Lower leg skin (tissue), 4 donors: ENCODE measurements at places on chromosomes 5 and 9. TPM values are rescaled to one million over a fixed set of nuclear protein-coding genes. Genes with fewer than 3 reads are reported as not detected.

GRCh38 chr9:115597330-115597895 is 479.5 kb upstream of the TNC start:
- DNase-seq, result no peak

The IRX4 gene
- total RNA-seq, result 52.2 TPM

DNA sequence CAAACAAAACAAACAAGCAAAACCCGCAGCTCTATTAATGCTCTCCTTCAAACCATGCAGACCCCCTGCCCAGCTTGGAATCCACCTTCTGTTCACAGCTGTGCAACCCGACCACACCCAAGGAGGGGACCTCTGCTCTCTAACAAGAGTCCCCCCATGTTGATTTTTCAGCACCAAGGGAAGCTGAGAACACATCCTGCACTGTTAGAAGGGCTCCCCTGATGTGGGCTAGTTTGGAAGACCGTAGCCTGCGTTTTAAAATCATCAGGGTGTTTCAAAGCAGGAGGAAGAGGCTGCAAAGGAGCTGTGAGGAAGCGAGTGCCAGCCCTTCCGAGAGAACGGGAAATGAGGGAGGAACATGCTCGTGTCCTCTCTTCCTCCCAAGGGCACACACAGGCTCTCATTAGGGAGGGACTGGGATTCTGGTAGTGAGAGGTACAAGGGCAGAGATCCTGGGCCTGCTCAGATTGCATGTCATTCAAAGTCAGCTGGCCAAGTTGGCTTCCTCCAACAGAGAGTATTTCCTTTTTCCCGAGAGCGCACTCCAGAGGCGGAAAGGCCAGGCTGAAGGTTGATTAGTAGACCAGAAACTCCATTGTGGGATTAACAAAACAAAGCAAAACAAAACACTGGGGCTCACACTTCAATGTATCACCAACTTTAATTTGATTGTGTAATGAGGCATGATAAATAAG is 185.9 kb downstream of the SEMA6A start:
- DNase-seq, result no peak

The PCDHGB1 gene
- total RNA-seq, result 1.3 TPM

DNA sequence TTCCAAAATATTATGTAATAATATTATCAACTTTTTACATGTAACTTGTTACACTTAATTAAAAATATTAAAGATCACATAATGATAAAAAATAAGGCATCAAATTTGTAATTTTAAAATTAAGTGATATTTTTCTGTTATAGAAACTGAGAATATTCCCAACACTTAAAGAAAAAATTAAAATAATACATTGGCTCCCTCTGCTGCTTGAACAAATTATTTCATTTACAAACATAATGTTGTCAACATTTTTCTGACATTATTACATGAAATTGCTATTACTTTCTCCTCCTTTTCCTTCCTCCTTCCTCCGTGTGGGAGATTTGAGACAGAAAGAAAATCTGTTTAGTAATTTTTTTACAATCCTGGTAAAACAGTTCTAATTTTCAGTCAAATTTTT is 42.3 kb downstream of the RNF180 start:
- DNase-seq, result no peak

DNA sequence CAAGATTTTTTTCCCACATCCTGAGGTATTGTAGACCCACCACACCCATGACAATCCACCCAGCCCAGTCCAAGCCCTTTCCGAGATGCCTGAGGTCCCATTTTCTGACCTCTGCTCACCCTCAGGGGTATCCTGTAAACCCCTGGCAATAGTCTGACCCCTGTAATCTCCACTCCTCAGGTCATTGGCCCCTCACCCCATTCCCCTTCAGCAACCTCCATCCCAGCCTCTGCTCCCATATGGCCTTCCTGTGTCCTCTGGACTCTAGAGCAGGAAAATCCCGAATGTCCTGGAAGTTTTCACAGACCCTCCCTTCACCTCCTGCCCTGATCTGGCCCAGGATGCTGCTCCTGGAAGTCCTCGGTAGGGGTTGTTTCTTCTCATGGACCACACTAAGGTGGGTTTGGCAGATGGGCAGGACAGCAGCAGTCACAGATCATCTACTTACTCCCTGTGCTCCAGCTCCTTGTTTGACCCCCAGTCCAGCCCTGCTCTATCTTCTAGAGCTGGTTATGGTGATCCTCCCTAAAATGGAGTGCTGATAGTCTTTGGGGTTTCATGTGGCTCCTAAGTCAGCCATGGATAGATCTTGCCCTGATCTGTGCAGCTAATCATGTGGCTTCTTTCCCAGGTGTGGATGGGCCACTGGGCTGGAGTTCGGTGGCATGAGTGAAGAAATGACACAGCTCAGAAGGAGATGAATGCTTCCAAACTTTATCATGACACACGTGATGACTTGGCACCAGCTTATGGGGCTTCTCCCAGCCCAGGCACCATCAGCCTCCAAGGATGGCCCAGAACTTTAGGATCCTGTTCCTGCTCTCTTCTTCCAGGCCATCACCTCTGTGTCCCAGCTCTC is 12.0 kb upstream of the ACSL6 start:
- DNase-seq, result peak; percentile 74

The CARD9 gene
- total RNA-seq, result 4.2 TPM

The UBE2QL1 gene
- 1.4 TPM for total RNA-seq

DNA sequence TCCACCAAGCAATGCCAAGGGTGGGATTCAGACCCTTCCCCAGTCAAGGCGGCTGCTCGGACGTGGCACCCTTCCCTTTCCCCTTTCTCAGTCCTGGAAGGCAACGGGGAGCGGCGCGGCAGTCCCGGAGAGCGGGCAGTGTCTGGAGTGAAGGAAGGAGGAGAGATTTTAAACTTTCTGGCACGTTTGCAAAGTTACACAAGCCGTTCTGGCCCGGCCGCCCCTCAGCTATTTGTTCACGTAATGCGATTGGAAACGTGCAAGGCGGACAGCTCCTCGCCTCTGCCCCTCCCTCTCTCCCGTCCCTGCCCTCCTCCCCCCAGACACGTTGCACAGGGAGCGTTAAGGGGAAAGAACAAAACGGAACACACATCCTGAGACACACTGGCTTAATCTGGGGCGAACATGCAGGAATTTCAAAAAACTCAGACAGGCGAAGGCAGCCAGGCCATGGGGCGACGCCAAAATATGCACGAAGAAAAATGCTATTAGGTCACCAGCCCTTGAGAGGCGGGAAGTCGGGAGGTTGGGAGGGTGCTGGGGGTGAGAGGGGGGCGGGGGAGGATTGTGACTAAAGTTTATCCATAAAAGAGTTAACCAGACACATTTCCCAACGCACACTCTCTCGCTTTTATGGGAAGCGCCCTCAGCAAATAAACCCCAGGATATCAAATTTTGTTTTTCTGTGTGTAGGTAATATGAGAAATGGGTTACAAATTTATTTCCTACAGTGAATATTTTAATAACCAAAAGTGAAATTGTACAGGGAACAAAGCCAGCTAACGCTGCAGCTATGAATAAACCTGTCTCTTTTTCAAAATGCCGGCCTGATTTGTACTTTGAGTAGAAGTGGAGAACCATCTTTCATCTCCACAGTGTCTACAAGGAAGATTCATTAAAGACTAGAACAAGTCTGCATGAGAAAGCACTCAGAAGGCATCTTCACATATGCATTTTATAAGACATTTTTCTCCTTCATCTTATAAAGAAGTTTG is at the start of gene LOX:
TSS of gene LOX (minus strand) at position 144 of the 995 bp plus-strand sequence. CDS start 274 bp downstream, outside the sequence.
- peak; percentile 84 for DNase-seq

DNA sequence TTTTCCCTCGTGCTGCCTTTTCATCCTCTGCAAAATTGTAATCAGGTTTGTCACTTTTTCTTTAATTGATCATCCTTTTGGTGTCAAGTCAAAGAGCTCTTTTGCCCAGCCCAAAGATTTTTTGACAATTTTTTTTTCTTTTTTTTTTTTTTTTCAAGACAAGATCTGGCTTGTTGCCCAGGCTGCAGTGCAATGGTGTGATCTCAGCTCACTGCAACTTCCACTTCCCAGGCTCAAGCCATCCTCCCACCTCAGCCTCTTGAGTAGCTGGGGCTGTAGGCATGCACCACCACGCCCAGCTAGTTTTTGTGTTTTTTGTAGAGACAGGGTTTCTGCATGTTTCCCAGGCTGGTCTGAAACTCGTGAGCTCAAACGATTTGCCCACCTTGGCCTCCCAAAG is 36.7 kb downstream of the CDK7 start:
- DNase-seq, result no peak

The PTGES gene
- total RNA-seq, result 28.7 TPM

The MRPL50 gene
- total RNA-seq, result 7.3 TPM

- DNase-seq, result no peak
Measured at GRCh38 chr5:43336159-43336558, 22.9 kb upstream of the HMGCS1 start.

DNA sequence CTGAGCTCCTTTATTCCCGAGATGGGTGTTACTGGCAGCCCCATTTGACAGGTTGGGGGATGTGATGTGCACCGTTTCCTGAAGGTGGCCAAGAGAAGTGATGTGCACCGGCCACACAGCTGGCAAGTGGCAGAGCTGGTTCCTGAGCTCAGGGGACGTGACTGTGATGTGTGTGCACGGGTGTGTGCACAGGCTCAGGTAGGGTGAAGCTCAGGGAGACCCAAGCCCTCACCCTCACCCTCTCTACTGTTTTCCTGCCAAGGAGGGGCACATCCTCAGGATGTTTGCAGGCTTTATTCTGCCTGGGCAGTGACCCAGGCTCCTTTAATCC is 56.6 kb downstream of the WWC1 start:
- DNase-seq, result no peak

DNA sequence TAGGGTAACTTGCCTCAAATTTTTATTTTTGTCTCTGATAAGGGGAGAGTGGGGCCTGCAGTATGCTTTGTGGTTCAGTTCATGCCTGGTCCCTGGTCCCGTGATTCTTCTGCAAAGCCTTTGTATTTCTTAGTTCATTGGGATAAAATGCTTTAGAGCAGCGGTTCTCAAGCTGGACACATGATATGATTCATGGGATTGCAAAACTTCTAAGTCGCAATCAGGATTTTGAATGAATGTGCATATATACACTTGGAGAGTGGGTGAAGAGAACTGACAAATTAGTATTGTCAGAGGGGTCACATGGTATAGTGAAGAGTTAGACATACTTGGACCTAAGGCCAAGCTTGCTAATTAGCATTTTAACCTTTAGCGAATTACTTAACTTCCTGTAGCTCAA is 265.4 kb upstream of the KLF9 start:
- DNase-seq, result no peak

GRCh38 chr9:138045541-138046490 is 168.2 kb downstream of the CACNA1B start:
- no peak for DNase-seq

The ARHGEF39 gene
- 7.6 TPM for total RNA-seq

DNA sequence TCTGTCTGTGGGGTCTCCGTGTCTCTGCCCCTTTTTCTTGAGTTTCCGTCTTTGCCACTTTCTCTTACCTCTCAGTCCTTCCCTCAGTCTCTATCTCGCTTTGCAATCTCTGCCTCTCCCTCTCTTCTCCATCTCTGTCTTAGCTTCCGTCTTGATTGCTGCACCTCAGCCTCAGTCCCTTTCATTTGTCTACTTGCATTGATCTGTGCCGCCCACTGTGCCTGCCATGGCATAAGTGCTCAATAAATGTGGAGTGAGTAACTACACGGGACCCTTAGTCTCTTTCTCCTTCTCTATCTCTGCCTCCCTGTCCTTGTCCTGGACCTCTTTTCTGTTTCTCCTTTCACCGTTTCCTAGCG is 6.6 kb downstream of the PCDHGC5 start:
- DNase-seq, result no peak

DNA sequence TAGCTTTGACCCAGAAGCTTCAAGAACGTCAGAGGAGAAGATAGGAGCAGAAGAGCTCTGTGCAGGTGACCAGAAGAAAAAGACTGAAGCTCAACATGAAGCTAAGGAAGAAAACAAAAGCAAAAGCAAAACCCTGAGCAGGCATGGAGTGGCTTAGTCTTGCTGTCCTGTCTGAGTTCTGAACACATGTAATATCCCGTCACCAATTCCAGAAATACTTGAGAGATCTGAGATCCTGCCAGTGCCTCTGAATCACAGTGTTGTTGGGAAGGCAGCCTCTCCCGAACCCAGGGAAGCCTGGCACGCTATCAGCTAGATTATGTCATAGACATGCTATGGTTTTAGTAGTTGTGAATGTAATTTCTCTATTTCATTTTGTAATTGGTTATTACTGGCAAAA is 235.7 kb downstream of the ICE1 start:
- no peak for DNase-seq

The OBP2B gene
- not detected for total RNA-seq

The ANKRD34B gene
- not detected for total RNA-seq

DNA sequence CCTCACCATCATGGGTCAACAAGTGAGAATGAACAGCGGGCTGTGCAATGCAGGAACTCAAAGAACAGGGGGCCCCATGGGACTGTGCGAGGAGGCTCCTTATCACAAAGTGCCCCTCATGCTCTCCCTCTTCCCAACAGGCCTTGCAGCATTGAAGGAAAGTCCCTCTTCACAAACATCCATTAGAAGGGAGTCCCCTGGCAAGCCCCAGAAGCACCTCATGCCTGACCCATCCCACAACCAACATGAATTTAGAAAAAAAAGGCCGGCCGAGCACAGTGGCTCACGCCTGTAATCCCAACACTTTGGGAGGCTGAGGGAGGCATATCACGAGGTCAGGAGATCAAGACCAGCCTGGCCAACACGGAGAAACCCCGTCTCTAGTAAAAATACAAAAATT is 122.6 kb upstream of the FSTL4 start:
- peak; percentile 17 for DNase-seq

- no peak for DNase-seq
Measured at GRCh38 chr5:67878933-67879332, 336.6 kb upstream of the PIK3R1 start.

DNA sequence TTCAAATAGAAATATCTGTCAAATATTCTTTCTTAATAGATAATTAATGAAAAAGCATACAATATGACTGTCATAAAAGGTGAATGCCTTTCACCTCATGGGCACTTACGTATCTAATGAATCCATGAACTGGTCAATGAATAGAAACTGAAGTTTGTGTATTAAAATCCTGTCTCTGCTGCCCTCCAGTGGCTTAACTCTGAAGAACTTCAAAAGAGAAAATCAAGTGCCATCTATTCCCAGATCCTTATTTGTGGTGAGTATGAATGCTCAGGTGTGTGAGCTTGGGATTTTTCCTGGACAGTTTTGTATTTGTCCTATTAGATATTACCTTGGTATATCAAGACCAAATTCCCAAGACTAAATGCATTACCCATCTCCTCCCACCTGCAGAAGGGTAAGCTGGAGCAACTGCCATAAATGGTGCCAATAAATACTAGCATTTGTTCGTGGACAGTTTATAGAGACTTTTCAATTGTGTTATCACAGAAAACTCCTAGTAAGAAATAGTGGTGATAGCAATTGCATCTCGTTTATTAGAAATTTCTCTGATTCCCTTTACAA is 44.0 kb upstream of the SVEP1 start:
- DNase-seq, result peak; percentile 39

GRCh38 chr5:173771725-173772383 is 116.3 kb upstream of the CPEB4 start:
- DNase-seq, result no peak

The DNAH5 gene
- total RNA-seq, result 0.20 TPM

DNA sequence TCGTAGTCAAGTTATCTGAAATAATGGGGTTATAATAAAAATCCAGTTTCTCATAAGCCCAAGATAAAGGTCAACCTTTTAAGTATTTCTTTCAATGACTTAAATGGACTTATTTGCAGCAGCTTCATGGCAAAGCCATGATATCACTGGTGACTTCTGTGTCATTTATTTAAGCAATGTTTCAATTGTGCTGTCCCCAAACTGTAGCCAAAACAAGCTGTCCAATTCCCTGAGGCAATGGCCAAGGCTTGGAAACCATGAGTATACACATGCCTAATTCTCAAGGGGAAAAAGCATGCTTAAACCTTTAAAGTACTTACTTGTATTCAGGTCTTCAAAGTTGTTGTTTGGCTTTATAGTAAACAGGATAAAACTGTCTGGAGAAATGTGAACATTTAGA is 376.4 kb upstream of the TNC start:
- no peak for DNase-seq
